GM23248 (cell line): ENCODE measurements at places on chromosomes 11 and 22. TPM values are rescaled to one million over a fixed set of nuclear protein-coding genes. Genes with fewer than 3 reads are reported as not detected.
A peak's percentile ranks its signal among the peaks of the same experiment; 100 is the strongest.

GRCh38 chr11:130340671-130341319, 26.1 kb upstream of the ZBTB44 start:
- no peaks in the 10 kb centered on the region for H3K36me3 ChIP-seq
- no peaks in the 10 kb centered on the region for H3K4me1 ChIP-seq
- H3K4me3 ChIP-seq = no peak overlapping the region
- peak; percentile 44 for DNase-seq
- no peaks in the 10 kb centered on the region; the same call in 1 of the 2 replicates for H3K27me3 ChIP-seq
- H3K27ac ChIP-seq = no peak overlapping the region

DNA sequence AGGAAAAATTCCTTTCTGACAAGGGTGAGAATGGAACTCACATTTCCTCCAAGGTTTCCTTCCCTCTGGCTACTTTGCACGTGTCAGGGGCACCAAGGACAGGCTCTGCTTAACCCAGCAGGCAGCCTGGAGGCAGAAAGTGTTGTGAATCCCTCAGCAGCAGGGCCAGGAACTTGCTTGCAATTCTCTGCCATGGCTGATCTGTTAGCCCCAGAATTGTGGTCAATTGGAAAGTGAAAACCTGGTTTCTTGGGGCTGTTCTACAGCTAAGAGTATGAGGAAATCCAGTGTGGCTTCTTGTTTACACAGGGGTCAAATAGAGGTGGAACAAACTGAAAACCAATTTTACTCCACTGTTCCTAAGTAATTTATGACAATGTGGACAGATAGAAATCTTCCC, 38.3 kb upstream of the CEP295 start:
- no peaks in the 10 kb centered on the region for H3K4me1 ChIP-seq
- no peak overlapping the region for H3K4me3 ChIP-seq
- DNase-seq = no peak
- H3K27me3 ChIP-seq = peaks cover 10% of the 10 kb centered on the region
- H3K27ac ChIP-seq = no peak overlapping the region

- no peaks in the 10 kb centered on the region for H3K4me1 ChIP-seq
- no peak for DNase-seq
- H3K27me3 ChIP-seq = no peaks in the 10 kb centered on the region
- no peak within 1 kb of the TSS for H3K4me3 ChIP-seq
- no peak within 1 kb of the TSS for H3K27ac ChIP-seq
Observed at GRCh38 chr22:17562906-17563870, at the start of gene SLC25A18. Gene SLC25A18 (plus strand): TSS chr22:17563498. CDS start chr22:17579945, 16,447 bp downstream.

GRCh38 chr11:126156814-126157213, 54.6 kb downstream of the RPUSD4 start:
- H3K27ac ChIP-seq = no peak overlapping the region
- no peak for DNase-seq
- H3K4me3 ChIP-seq = no peak overlapping the region

DNA sequence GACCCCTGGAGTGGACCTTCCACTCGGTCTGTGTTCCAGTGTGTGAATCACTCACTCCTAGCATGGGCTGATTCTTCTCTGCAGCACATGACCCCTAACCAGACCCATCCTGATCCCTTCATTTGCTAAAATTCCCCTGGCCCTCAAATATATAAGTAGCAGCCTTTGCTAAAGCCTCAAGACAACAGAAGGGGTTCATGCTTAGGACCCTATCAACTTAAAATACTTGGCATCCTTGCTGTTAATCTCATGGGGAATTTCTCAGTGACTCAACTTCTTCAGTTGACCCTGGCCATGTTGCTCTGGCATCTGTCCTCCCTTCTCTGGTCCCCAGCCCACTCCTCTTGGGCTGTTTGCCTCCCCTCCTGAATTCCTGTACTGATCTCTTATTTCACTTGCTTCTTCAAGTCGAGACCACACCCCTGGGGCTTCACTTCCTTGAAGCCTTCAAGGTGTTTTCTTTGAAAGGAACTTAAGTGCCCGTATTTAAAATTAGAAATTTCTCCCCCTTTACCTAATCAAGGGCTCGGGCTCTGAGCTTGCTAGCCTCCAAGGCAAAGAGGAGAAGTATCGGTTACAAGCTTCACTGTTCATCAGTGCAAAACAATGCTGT, 23.6 kb downstream of the NNMT start:
- H3K4me1 ChIP-seq = peaks cover 53% of the 10 kb centered on the region
- peak; percentile 29 for DNase-seq
- H3K27ac ChIP-seq = peak overlapping the region; percentile 83
- H3K4me3 ChIP-seq = no peak overlapping the region

- no peak for DNase-seq
- H3K27me3 ChIP-seq = no peaks in the 10 kb centered on the region; the same call in 1 of the 2 replicates
- no peaks in the 10 kb centered on the region for H3K4me1 ChIP-seq
- no peak overlapping the region for H3K27ac ChIP-seq
- H3K36me3 ChIP-seq = no peaks in the 10 kb centered on the region
Observed at GRCh38 chr11:30420233-30420787, 97.4 kb downstream of the ARL14EP start.

DNA sequence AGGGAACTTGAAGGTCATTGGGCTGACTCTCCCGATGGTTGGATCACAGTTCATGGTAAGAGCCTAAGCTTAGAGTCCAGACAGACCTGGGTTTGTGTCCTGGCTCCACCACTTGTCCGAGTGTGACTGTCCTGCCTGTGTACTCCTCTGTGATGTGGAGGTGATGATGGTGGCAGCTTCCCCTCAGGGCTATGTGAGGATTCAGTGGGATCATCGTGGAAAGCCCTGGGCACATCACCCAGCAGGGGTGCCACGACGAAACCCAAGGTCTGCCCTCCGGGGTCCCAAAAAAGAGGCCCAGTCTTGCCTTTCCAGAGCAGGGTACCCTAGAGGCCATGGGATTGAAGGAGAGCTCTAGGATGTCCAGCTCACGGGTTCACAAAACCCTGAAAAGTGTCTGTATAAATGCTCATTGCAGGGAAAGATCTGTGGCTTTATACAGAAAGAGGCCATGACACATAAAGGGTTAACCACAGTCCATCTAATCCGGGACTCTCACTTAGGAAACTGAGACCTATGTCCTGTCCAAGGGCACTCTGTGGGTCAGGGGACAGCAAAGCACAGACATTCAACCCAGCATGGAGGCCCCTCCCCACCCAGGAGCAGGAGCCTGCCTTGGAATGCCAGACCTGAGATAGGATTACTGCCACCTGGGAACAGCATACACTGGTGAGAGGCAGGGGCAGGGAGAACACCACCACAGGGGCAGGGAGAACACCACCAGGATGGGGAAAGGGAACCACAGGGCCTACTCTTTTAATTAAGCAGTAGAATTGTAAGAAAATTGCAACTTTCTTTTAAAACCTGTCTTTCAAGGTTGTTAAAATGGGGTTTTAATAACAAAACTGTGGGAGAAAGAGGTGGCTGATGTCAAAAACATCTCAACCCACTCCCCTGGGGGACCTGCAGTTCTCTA, 51.3 kb downstream of the IGLL5 start:
- no peak overlapping the region for H3K27ac ChIP-seq
- no peaks in the 10 kb centered on the region for H3K36me3 ChIP-seq
- no peak overlapping the region for H3K4me3 ChIP-seq
- no peaks in the 10 kb centered on the region for H3K27me3 ChIP-seq

DNA sequence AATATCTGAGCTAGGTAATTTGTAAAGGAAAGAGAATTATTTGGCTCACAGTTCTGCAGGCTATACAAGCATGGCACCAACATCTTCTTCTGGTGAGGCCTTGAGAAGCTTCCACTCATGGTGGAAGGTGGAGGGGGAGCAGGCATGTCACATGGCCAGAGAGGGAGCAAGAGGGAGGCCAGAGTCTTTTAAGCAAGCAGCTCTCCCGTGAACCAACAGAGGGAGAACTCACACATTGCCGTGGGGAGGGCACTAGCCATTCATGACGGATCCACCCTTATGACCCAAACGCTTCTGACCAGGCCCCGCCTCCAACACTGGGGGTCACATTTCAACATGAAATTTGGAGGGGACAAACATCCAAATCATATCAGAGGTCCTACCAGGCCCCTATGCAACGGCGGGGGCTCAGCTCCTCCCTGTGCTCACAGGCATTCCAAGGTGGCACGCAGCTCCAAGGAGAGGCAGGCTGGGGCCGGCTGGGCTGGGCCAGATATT, 4.6 kb downstream of the C11orf96 start:
- peaks cover 14% of the 10 kb centered on the region for H3K27me3 ChIP-seq
- no peaks in the 10 kb centered on the region; the same call in 1 of the 2 replicates for H3K4me1 ChIP-seq
- no peak overlapping the region for H3K4me3 ChIP-seq
- peak; percentile 73 for DNase-seq
- no peaks in the 10 kb centered on the region for H3K36me3 ChIP-seq

- no peaks in the 10 kb centered on the region for H3K4me1 ChIP-seq
- H3K4me3 ChIP-seq = no peak overlapping the region
- H3K27ac ChIP-seq = no peak overlapping the region
- H3K36me3 ChIP-seq = no peaks in the 10 kb centered on the region
- no peak for DNase-seq
Observed at GRCh38 chr22:50000587-50001387, 11.8 kb downstream of the IL17REL start.

GRCh38 chr11:37712251-37712650, 1114.2 kb upstream of the RAG2 start:
- no peak overlapping the region for H3K4me3 ChIP-seq
- no peaks in the 10 kb centered on the region for H3K4me1 ChIP-seq
- no peaks in the 10 kb centered on the region for H3K27me3 ChIP-seq
- no peak for DNase-seq

DNA sequence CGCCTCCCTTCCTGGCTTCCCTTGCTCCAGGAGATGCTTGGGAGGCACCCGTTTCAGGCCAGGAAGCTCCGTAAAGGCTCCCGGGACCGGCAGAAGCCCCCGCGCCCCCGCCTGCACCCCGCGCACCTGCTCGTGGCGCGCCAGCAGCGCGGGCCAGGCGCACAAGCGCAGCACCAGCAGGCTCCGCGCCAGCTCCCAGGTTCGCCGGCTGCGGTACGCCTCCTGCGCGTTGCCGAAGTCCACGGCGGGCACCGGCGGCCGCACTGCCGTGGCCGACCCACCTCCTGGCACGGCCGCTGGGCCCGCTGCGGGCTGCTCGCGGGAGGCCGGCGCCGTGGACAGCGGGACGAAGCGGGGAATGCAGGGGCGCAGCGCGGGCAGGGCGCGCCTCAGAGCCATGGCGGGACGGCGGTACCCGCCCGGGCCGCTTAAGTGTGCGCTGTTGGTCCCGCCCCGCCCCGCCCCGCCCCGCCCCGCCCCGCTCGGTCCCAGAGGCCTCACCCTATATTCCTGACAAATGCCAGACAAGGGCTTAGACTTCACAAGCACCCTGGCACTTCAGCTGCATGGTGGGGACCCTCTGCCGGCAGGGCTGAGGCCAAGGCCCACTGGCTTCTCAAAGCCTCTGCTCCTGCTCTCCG, at the start of gene PRODH:
Gene PRODH (minus strand): TSS at position 405 of the 641 bp plus-strand sequence. CDS start 6 bp downstream, at position 399.
- DNase-seq = no peak
- no peaks in the 10 kb centered on the region for H3K4me1 ChIP-seq

GRCh38 chr11:15473954-15474837, 359.5 kb downstream of the INSC start:
- no peak overlapping the region for H3K4me3 ChIP-seq
- no peak for DNase-seq
- no peaks in the 10 kb centered on the region for H3K4me1 ChIP-seq
- H3K27ac ChIP-seq = no peak overlapping the region
- H3K36me3 ChIP-seq = no peaks in the 10 kb centered on the region

DNA sequence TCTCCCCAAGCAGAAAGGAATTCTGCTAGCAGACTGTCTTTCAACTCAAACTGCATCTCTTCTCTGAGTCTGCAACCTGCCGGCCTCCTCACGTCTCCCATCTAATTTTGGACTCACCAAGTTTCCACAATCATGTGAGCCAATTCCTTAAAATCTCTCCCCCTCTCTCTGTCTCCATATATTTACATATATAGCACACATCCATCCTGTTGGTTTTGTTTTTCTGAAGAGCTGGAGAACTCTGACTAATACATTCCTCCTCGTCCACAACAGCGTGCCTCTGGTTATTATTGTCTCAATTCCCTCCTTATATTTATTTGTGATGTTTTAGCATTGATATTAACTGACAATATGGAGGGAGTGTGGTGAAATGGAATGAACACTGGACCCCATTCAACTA, 29.6 kb upstream of the FJX1 start:
- no peaks in the 10 kb centered on the region for H3K27me3 ChIP-seq
- H3K4me1 ChIP-seq = peaks cover 43% of the 10 kb centered on the region
- no peak overlapping the region for H3K27ac ChIP-seq
- H3K4me3 ChIP-seq = no peak overlapping the region
- peak; percentile 75 for DNase-seq

DNA sequence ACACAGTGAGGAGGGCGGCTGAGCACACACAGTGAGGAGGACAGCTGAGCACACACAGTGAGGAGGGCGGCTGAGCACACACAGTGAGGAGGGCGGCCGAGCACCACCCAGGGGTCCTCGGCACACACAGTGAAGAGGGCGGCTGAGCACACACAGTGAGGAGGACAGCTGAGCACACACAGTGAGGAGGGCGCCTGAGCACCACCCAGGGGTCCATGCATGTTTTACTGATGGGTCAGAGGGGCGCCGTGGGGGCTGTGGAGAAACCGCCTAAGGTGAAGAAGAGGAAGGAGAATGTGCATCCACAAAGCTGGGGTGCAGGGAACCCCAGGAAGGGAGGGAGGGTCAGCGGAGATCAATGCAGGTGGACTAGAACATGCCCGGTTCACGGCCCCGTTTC, 461.8 kb downstream of the BRD1 start:
- no peaks in the 10 kb centered on the region for H3K36me3 ChIP-seq
- no peaks in the 10 kb centered on the region for H3K4me1 ChIP-seq
- H3K27me3 ChIP-seq = no peaks in the 10 kb centered on the region
- DNase-seq = no peak

DNA sequence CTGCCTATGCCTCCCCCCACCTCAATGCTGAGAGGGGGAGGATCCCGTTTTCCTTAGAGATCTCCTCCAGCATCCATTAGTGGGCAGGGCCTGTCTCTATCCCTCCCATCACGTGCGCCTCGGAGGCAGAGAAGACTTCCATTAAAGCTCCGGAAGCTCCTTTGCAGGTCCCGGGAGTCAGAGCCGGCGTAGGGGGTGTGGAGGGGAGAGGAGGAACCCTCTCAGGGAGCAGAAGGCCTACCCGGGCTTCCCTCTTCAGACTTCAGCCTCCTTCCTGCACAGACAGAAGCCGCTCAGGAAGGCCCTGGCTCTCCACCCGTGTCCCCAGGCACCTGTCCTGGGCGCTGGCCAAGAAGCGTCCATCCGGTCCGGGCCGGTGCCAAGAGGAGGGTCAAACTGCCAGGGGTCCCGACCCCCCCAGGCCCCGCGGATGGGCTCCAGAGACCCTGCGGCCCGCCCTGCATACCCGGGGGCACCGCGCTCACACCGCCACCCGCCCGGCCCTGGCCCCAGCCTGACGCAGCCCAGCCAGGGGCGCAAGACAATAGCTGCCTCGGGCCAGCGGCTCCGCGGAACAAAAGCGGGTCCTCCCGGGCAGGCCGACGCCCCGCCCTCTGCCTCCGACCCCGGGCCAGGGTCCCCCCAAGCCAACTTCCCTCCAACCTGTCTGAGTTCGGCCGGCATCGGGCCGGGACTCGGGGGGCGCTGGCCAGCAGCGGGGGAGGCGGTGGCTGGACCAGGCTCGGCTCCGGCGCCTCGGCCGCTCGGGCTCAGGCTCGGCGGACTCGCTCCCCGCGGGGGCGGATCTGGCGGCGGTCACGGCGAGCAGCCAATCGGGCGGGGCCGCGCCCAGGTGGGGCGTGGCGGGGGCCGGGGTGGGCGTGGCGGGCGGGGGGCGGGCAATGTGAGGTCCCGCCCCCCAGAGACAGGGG, 29.9 kb downstream of the ARVCF start:
- no peaks in the 10 kb centered on the region for H3K36me3 ChIP-seq
- H3K27ac ChIP-seq = no peak overlapping the region
- peak; percentile 93 for DNase-seq

The BAIAP2L2 gene
- total RNA-seq = 12.6 and 24.3 TPM in 2 replicates

The DDX10 gene
- 11.5 and 31.2 TPM in 2 replicates for total RNA-seq

The UBQLN3 gene
- not detected in 2 replicates for total RNA-seq

The SMPD1 gene
- total RNA-seq = 70.1 and 87.8 TPM in 2 replicates

The E2F8 gene
- 0.13 and 0.76 TPM in 2 replicates for total RNA-seq

The CSF2RB gene
- 4.1 and 4.4 TPM in 2 replicates for total RNA-seq

The OR8G5 gene
- not detected in 2 replicates for total RNA-seq

The WNT11 gene
- total RNA-seq = 0.63 TPM in 1 of 2 replicates, not detected in the other

The KLHL35 gene
- total RNA-seq = 10.5 and 13.0 TPM in 2 replicates

The OR52A1 gene
- not detected in 2 replicates for total RNA-seq
